ENCODE measurements at places on chromosomes 2 and 18.

DNA sequence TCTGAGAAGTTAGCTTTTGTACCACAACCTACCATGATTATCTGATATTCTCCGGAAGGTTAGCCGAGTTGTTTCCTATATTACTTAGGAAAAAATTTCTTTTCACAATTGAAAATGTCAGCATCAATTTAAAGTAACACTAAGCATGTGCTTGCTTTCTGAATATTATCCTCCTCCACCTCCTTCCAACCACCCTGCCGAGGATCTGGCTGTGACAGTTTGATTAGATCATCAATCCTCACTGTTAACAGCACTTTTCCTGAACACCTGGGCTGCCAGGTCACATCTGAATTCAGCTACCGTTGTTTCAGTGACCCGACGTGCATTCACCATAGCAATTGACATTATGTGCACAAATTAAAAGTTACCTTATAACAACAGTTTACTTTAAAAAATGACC lies 207.0 kb downstream of the ZNF407 start:
- peak; percentile 74 for DNase-seq

DNA sequence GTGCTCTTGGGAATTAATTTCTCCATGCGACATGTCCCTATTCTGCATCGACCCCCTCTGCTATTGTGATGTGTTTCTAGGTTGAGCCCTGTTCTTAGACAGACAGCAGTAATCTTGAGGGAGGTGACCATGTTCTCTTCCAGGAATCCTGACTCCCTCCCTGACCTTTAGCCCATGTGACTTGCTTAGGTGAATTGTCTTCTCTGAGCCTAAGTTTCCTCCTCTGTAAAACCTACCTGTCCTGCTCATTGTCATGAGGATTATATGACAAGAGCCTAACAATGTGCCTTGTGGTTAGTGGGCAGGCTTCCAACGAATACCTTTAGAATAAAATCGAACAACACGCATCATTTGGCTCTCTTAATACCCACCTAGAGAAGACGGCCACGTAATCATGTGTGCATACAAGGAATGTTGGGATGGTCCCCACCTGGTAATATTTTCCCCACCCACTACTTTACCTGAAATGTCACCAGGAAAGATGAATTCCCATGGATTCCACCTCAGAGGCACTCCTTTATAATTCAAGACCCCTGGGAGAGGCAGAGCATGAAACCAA lies 59.8 kb downstream of the HAUS1 start:
- no peak for DNase-seq

DNA sequence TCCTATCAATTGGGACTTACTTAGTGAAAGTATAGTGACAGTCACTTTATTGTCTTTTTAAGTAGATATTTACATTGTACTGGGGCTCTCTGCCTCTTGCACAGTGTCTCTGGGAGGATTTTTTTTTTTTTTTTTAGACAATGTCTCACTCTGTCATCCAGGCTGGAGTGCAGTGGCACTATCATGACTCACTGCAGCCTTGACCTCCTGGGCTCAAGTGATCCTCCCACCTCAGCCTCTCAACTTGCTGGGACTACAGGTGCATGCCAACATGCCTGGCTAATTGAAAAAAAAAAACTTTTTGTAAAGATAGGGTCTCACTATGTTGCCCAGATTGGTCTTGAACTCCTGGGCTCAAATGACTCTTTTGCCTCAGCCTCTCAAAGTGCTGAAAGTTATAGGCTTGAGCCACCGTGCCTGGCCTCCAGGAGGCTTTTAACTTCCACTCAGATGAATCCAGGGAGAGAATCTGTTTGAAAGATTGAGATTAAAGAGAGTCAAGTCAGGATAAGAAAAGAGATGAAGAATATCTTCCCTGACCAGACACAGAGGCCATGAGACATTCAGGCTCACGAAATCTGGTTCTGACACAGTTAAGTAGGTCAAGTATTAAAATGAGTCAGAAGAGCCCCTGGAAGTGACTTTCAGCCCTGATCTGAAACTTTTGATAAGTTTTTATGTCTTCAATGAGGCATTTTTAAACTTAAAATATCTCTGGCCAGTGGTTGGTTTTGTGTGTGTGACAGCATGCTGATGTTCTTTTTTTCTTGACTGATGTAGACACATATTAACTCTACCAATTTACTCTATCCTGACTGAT lies 18.3 kb downstream of the ARHGEF33 start:
- DNase-seq: no peak

DNA sequence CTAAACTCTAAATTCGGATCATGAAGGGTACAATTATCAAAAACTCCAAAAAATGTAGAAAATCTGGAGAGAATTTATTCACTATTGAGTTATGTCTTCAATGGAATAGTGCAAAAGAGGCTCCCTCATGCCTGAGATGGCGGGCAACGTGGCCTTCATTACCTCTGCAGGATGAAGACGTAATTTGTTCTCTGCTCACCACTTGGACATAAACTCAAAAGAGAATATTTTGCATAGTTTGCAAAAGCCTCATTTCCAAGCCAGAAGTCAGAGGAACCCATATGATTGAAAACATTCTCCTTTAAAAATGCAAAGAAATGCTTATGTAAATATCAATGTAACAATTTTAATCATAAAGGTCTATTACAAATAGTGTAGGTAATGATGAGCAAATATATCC lies 58.7 kb downstream of the SLC25A12 start:
- DNase-seq: no peak

GRCh38 chr2:23128684-23129292 lies 256.2 kb upstream of the KLHL29 start:
- DNase-seq: no peak

GRCh38 chr2:111239581-111240249 lies 119.0 kb downstream of the BCL2L11 start:
- no peak for DNase-seq

- DNase-seq: no peak
These were observed 14.6 kb downstream of the CYP27C1 start for GRCh38 chr2:127205218-127206125.

- DNase-seq: no peak
These were observed 70.0 kb downstream of the HDAC4 start for GRCh38 chr2:239330836-239331235.

DNA sequence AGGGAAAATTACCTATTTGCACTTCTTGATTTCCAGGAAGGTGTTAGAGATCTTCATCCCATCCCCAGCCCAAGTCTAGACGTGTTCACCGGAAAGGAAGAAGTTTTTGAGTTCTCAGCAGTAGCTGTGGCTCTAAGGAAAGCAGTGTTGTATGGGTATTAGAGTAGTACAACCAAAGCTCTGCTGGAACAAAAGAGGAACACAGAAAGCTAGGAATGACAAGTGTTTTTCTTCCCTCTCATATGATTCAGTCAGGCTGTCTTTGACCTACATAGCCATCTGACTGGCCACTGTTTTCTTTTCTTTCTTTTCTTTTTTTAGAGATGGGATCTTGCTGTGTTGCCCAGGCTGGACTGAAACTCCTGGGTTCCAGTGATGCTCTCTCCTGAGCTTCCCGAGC lies 82.7 kb upstream of the SLC39A10 start:
- DNase-seq: no peak

GRCh38 chr2:167595839-167596471 lies 651.4 kb downstream of the STK39 start:
- DNase-seq: no peak

GRCh38 chr2:205797866-205798265 lies 115.6 kb downstream of the NRP2 start:
- no peak for DNase-seq

DNA sequence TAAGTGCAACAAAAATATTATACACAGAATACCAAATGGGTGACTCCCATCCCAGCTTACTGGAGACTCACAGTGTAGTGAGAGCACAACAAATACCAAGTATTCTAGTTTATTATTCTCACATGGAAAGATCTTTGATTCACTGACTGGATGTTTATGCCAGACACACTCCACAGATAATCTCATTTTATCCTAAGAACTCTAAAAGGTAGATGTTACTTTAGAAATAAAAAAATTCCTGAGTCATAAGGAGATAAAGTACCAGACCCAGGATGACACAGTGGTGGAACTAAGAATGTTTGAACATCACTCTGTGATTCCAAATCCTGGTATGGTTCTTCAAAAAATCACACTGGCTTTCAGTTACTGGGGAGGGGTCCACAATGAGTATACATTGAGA lies 136.2 kb downstream of the CDH2 start:
- no peak for DNase-seq

DNA sequence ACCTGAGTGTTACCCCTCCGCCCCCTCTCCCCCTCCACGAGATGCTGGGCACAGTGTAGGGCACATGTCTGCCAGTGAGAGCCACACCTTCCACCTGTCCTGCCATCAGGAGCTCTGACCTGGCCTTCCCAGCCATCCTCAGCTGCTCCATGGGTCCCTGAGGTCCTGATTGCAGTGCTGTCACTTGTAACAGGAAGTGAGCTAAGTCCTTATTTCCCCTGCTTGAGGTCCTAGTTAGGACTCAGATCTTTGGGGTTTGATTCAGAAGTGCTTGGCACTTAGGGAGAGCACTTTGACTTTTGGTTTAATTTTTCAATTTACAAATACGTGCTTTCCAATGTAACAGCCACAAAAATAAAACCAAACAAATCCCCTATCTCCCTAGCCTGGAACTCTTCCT lies 125.5 kb downstream of the WDSUB1 start:
- no peak for DNase-seq

- no peak for DNase-seq
These were observed 52.3 kb upstream of the ROCK1 start for GRCh38 chr18:21163647-21164547.

DNA sequence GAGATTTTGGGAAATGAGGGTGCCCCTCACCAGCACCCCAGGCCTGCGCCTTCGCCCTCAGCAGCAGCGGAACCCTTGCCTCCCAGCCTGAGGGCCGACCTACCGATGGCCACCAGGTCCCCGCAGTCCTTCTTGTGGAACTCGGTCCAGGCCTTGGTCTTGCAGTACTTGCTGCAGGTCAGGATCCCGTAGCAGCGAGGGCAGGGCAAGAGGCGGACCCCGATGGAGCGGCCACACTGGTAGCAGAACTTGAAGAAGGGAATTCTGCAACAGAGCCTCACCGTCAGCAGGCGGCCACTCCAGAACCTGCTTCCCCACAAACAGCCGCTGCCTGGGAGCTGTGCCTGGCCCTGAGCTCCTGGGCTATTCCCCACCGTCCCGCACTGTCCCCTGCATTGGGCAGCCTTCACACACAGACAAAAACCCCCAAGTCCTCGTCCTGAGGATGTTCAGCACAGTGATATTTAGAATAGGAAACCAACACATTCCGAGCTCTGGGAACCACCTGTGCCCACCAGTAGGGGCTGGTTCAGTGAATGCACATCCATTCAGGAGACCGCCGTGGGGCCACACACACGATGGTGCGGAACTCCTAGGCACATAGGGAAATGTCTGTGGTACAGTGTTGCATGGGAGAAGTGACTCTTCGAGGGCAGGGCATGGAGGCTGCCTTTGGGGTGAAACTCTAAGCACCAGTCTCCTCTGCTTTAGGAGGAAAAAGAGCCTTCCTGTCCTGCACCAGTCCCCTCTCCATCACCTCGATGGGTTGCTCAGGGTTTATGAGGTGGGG lies 45.6 kb downstream of the GPC1 start:
- DNase-seq: no peak

DNA sequence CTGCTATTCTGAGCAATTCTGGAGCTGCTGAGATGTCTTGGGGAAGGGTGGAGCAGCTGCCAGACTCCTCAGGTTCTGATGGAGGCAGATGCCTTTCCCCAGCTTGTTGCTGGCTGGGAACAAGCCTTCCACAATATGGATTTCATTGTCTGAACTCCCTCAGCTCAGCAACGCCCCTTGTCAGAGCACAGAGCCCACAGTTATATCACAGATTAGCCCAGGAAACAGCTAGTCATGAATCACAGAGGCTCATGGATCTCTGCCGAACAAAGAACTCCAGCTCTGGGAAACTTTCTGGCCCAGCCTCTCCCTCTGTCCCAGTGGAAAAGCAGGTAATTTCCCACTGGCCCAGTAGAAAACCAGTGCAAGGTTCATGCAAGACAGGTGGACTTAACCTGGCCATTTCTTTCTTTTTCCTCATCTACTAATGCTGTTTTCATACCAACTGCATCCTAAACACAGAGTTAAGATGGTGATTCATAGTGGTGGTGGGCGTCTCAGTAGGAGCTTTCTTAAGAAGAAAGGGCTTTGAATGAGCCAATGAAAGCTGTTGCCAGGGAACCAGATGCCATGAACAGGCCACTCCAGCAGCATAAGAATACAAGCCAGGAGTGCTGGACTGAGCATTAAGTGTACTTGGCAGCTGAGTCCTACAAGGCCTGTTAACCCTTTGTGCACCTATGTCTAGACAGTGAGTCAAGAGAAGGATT lies 8.7 kb upstream of the KIAA2012 start:
- DNase-seq: no peak

- DNase-seq: no peak
These were observed 30.9 kb downstream of the RNF144A start for GRCh38 chr2:6947929-6948676.

DNA sequence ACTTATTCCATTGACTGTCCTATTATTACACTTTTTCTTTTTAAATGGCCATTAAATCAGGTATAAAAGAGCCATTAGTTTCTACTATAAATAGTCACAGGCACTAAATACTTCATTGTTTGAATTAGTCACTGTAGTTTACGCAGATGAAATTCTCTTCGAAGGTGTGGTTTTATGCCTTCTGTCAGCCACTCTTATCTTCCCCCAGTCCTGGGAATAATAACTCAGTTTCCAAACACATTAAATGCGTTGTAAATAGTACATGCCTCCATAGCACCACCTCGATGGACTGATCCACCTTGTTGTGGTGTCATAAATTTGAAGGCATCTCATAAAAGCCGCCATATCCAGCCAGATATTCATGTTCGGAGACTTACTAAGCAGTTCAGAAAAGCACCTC lies 72.1 kb upstream of the PARD3B start:
- no peak for DNase-seq
